CD8-positive, alpha-beta memory T cell (primary cell): ENCODE measurements at places on chromosomes 16 and 17.

- DNase-seq: no peak
Observed at GRCh38 chr17:49548506-49549310, 27.0 kb upstream of the NXPH3 start.

DNA sequence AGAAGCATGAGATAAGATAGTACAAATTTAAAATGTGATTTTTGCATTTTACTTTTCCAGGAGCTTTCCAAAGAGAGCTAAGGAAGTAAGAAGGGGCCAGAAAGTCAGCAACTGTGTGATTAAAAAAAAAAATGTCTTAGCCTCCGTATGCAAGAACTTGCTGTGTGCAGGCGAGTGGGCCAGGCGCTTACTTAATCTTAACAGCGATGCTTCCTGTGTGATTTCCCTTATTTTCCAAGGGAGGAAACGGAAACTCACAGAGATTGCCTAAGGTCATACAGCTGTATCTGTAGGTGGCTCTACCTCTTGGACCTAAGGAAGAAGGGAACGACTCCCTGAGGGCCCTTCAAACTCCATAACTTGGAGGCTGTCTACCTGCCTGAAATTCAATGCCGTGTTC is 11.1 kb downstream of the HS3ST3B1 start:
- no peak for DNase-seq

- DNase-seq: peak; percentile 81
Observed at GRCh38 chr16:29807426-29808218, 1.3 kb downstream of the MAZ start.

DNA sequence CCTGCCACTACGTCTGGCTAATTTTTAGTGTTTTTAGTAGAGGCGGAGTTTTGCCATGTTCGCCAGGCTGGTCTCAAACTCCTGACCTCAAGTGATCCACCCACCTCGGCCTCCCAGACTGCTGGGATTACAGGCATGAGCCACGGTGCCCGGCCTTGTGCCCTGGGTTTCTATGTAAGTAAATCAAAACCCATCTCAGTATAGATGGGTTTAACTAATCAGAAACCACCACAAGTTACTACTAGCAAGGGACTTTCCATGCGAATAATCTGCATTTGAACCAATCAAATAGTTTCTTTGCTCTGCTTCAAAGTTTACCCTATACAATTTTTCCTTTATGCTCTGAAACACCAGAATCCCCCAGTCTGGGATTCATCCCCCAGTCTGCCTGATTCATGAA is 16.5 kb upstream of the EIF1 start:
- DNase-seq: no peak

DNA sequence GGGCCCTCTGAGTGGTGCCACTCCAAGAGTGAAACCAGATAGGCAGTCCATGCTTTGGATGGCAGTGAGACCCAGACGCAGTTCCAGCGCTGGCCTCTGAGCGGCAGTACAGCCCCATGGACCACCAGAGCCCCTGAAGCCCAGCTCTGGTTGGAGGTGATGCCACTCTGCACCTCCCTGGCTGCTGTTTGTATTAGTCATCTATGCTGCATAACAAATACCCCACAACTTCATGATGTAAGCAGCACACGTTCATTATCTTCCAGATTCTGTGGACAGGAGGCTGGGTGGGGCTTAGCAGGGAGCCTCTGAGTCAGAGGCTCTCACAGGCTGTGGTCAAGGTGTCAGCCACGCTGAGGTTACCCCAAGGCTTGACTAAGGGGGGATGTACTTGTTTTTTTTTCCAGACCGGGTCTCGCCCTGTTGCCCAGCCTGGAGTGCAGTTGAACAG is 5.1 kb upstream of the NME4 start:
- DNase-seq: peak; percentile 79

DNA sequence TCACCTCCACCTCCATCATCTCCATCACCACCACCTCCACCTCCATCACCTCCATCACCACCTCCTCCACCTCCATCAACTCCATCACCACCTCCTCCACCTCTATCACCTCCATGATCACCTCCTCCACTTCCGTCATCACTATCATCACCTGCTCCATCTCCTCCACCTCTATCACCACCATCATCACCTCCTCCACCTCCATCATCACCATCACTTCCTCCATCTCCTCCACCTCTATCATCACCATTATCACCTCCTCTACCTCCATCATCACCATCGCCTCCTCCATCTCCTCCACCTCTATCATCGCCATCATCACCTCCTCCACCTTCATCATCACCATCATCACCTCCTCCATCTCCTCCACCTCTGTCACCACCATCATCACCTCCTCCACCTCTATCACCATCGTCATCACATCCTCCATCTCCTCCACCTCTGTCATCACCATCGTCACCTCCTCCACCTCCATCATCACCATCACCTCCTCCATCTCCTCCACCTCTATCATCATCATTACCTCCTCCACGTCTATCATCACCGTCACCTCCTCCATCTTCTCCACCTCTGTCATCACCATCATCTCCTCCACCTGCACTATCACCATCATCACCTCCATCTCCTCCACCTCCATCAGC is 27.0 kb downstream of the ADGRG5 start:
- no peak for DNase-seq

- DNase-seq: no peak
Observed at GRCh38 chr17:45377401-45377800, 55.3 kb downstream of the ARHGAP27 start.

DNA sequence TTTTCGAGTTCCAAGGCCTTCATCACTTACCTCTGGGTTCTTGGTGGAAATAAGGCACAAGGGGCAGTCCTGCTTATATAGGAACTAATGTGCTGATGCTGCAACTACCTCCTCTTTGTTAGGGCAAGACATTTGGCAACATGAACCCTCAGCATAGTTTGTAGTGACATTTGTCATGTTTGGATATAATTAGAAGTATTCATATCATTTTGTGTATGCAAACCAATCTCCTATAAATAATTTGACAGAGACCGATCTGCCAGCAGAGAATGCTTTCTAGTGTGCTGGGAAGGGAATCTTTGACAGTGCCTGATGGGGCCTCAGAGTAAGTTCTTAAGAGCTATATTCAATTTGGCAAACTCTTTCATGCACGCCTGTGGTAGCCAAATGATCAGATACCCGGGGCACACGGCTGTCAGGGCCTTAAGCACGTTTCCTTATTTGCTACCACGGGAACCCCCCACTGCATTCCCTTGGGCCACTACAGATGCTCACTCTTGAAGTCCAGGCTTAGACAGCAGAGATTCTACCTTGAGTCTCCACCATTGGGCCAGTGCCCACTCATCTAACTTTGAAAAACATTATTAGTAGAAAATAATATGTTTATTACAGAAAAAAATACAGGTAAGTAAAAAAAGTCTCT is at the start of gene MYH8:
TSS of gene MYH8 (minus strand) at position 51 of the 643 bp plus-strand sequence. CDS start 1,723 bp downstream, outside the sequence.
- no peak for DNase-seq

GRCh38 chr16:23155445-23156049 is 6.3 kb upstream of the USP31 start:
- DNase-seq: no peak
